ENCODE measurements at places on chromosomes 4 and X. TPM values are rescaled to one million over a fixed set of nuclear protein-coding genes. Genes with fewer than 3 reads are reported as not detected.

DNA sequence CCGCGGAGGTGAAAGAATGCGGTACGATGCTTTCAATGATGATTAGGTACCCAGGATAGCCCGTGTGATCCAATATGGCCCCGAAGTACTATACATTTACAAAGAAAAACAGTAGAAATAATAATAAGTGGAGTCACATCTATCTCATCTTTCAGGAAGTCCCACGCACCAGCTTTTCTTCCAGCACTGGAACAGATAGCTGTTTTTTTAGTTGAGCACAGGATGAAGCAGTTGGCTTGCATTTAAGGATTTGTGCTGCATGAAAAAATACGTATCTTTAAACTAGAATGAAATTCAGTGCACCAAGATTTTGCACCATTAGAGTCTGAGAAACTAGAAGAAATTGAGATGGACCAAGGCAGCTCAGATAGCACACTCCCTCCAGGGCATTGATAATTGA is 44.1 kb downstream of the SMIM20 start:
- no peak for DNase-seq

DNA sequence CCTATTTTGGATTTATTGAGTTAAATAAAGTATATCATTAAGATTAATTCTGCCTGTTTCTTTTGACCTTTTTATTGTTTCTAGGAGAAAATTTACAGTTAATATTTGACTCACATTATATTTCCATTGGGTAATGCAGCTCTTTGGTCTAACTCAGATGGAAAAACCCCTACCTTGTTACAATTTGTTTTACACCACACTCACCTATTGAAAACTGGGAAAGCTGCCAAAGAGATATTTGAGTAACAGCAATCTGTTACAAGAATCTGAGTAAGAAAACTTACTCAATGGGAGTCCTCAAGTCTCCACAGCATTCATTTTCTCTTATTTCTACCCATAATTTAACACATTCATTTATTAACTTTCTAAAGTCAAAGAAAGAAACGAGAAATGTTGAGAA is 108.0 kb upstream of the TLL1 start:
- no peak for DNase-seq

DNA sequence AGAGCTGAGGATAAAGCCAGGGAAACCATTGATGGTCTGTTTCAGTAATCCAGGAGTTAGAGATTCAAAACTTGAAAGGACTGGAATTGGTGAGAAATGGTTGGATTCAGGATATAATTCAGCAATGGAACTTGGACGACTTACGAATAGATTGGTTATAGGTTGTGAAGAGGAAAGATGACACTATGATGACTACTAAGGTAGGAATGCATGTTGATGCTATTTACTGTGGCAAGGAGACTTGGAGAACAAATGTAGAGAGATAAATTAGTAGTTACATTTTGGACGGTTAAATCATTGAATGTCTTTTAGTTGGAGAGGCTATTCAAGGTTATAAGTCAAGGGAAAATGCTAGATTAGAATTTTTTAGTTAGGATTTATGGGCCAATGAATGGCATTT is 365.4 kb upstream of the TECRL start:
- no peak for DNase-seq

DNA sequence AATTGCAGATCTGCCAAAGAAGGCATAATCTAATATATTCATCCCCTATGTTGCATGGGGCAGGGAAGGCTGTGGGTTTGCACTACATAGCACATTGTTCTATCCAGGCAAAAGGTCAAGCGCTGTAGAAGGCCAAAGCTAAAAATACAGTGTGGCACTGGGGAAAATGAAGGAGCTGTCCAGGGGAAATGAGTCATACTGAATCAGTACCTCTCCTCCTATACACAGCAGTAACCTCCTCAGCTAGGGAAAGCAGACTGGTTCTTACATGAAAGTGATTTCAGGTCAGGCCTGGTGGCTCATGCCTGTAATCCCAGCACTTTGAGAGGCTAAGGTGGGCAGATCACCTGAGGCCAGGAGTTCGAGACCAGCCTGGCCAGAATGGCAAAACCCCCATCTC is 31.0 kb upstream of the SLC25A4 start:
- no peak for DNase-seq

- DNase-seq: no peak
Measured at GRCh38 chr4:140686796-140687195, 69.4 kb downstream of the TBC1D9 start.

DNA sequence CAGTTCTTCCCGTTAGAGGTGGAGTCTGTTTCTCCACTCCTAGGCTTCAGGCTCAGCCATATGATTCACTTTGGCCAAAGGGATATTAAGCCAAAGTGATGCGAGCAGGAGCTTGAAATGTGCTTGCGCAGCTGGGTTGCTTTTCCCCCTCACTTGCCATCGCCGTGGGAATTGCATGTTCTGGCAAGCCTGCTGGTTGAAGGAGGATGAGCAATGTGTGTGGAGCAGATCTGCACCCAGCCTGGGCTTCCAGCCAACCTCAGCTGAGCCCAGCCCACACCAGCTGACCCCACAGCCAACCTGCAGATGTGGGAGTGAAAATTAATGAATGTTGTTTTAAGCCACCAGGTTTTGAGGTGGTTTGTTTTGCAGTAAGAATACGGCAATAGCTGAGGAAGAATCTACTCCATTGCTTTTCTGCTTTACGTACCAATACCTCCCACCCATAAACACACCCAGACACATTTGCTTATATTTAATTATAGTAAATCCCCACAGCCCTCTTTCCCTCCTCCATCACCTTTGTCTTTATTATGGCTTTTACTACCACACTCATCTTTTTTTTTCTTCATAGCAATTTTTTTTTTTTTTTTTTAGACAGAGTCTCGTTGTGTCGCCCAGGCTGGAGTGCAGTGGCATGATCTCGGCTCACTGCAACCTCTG is 132.8 kb upstream of the FUNDC1 start:
- DNase-seq: no peak

DNA sequence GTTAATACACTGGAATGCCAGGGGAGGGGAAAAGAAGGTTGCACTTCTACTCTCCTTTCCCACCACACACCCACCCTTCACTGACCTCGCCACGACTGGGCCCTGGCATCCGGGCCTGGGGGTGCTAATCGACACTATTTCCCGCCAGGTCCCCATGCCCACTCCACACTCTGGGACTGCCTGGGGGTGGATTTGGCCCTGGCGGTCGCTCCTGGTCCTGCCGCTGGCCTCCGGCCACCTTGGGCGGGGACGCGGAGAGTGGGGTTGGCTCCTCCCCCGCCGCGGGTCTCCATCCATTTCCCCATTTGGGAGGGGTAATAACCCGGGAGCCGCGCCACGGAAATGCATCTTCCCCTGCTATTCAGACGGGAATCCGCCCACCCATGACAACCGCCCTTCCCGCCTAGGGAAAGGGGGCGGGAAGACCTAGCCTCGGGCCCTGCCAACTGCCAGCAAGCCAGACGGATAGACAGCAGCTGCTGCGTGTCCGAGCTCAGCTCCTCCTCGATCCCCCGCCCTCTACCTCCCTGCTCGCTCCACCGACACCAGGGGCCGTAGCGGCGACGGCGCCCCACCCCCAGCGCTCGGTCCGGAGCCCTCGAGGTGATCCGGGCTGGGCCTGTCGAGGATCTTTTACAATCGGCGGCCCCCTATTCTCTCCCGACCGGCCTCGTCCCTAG is 78.1 kb downstream of the RLIM start:
- DNase-seq: peak; percentile 69

- no peak for DNase-seq
Measured at GRCh38 chr4:68874507-68874906, 58.7 kb downstream of the UGT2B10 start.

- no peak for DNase-seq
Measured at GRCh38 chrX:17470136-17470535, 95.1 kb downstream of the NHS start.

GRCh38 chr4:127995776-127996175 is 30.6 kb downstream of the ABHD18 start:
- DNase-seq: no peak

DNA sequence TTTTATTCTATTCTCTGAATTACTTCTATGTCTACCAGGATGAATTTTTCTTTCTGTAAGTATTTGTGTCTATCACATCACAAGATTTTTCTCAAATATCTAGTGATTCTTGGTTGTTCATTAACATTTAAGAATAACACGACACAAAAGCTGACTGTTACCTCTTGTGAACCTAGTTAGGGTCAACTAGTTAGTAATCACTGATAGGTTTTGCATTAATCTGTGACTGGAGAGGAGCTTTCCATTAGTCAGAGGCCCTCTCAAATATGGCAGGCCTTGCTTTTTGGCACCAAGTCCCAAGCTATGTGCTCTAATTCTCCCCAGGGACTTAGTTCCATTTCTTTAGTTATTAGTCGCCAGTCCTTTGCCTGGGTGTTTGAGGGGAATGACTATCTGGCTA is 259.2 kb downstream of the CFAP299 start:
- DNase-seq: no peak

- no peak for DNase-seq
Measured at GRCh38 chrX:96987228-96987627, 103.5 kb downstream of the RPA4 start.

- DNase-seq: no peak
Measured at GRCh38 chrX:45309096-45309495, 108.4 kb upstream of the DIPK2B start.

- no peak for DNase-seq
Measured at GRCh38 chr4:158914218-158914617, 145.4 kb downstream of the FNIP2 start.

GRCh38 chr4:144861471-144861870 is 215.5 kb downstream of the HHIP start:
- DNase-seq: no peak

Gene TMEM156
- polyA plus RNA-seq: 3.2 TPM

Gene VSIG4
- polyA plus RNA-seq: 6.2 TPM

Gene GEMIN8
- polyA plus RNA-seq: 40.0 TPM

Gene SPIN3
- polyA plus RNA-seq: 19.0 TPM

Gene LINC00632
- polyA plus RNA-seq: 3.1 TPM

Measured in left renal cortex interstitium (tissue), 4 donors.